Epithelial cell of umbilical artery (primary cell): ENCODE measurements at places on chromosomes 5 and 9. TPM values are rescaled to one million over a fixed set of nuclear protein-coding genes. Genes with fewer than 3 reads are reported as not detected.

The F2RL2 gene
- total RNA-seq = 0.65 and 2.3 TPM in 2 replicates

The SLC36A2 gene
- not detected in 2 replicates for total RNA-seq

The CCNG1 gene
- total RNA-seq = 341 and 455 TPM in 2 replicates

The SIL1 gene
- 43.9 and 56.5 TPM in 2 replicates for total RNA-seq

The KCNN2 gene
- total RNA-seq = 2.6 TPM in 1 of 2 replicates, not detected in the other

The HTR1A gene
- total RNA-seq = not detected in 2 replicates

The CMBL gene
- 3.6 and 4.7 TPM in 2 replicates for total RNA-seq

The CDC25C gene
- 9.0 and 9.4 TPM in 2 replicates for total RNA-seq

The EGFLAM gene
- 1.9 and 9.3 TPM in 2 replicates for total RNA-seq

The CCNJL gene
- 4.4 and 6.2 TPM in 2 replicates for total RNA-seq

The BRINP1 gene
- not detected in 2 replicates for total RNA-seq

The ZNF300 gene
- total RNA-seq = 4.2 and 8.4 TPM in 2 replicates

The BTNL3 gene
- not detected in 2 replicates for total RNA-seq
